CD4-positive, alpha-beta T cell treated with Interleukin-15 for 4 hours (primary cell): ENCODE measurements at places on chromosomes 2 and 18.
A peak's percentile ranks its signal among the peaks of the same experiment; 100 is the strongest.

- DNase-seq = no peak
Measured at GRCh38 chr2:135557530-135557929, 26.2 kb downstream of the R3HDM1 start.

GRCh38 chr2:105113616-105114291, 75.9 kb downstream of the MRPS9 start:
- DNase-seq = no peak

DNA sequence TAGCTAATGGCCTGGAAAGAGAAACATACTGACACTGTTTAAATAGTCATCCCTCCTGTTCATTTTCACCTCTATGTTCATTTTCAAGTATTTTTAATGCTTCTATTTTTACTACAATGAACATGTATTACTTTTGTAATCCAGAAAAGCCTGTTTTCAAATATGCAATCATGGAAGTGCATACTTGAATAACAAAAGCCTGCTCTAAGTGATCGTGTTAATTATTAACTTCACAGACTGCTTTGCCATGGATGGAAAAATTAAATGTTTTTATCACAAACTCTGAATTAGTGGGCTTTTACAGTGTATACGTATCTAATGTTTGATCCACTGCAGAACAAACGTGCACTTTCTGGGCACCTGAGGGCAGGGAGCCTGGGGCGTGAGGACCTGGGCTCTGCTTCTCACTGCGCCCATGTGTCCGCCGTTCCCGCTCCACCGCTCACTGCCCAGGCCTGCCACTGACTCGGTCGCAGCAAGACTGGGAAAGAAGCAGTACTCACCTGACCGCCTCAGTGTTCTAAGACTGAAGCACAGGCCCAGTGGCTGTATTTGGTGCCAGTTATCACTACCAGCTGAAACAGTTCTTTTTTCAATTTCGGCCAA, 80.6 kb downstream of the UXS1 start:
- DNase-seq = no peak

DNA sequence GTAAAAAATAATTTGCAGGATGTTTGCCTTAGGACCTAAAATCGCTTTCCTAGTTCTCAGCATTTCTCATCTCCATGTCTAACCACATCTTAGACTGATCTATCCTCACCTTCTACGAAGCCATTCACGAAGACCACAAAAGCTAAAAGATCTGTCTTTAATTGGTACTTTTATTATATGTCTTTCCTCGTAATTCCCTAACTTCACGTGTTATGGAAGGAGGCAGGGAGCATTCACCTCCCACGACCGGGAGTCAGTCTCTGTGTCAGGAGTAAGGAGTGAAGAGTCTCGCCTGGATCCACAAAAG, 1.6 kb downstream of the DLGAP1 start:
- no peak for DNase-seq

- DNase-seq = no peak
Measured at GRCh38 chr2:85011098-85011497, 40.1 kb downstream of the KCMF1 start.

GRCh38 chr2:191462370-191462769, 215.6 kb upstream of the NABP1 start:
- DNase-seq = no peak

GRCh38 chr2:96931966-96932365, 54.4 kb downstream of the FAM178B start:
- no peak for DNase-seq

DNA sequence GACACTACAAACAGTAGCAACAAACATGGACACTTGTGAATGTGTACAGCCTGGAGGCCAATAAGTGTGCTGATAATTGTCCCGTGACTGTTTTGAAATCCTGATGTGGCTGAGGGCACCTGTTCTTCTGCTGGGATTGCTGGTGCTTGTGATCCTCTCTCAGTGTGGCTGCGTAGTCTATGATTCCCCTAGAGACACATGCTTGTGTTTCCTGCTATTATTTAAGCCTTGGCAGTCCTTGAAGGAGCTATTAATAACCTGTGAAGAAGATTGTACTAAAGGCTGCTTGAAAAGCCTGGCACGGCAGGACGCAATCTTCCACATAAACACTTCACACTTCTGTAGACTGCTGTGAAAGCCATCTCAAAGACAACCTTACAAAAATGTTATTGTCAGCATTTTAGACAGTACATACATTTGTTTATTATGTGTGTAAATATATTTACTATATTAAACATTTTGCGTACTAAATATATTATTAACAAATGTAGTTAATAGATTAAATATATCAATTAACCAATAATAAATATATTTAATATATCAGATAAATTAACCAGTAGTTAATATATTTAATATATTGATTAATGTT, 71.4 kb downstream of the GALR1 start:
- no peak for DNase-seq

- no peak for DNase-seq
Measured at GRCh38 chr2:1911811-1912210, 167.5 kb upstream of the PXDN start.

- peak; percentile 25 for DNase-seq
Measured at GRCh38 chr2:196233805-196234475, 62.6 kb upstream of the STK17B start.

DNA sequence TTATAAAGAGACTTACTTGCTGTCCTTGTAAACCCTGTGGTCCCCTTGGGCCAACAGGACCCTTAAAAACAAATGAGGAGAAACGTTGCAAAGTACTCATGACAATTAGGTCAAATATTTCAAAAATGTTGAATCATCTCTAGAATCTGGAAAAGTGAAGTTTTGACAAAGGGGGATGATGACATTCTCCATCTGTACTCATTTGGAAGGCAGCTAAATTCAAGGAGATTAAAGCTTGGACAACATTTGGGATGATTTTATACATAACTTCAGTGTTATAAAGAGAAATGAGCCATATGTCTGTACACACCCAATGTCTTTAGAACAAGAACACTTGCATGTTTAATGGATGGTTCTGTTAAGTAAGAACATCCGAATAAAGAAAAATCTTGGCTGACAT, 92.9 kb downstream of the COL5A2 start:
- DNase-seq = no peak

GRCh38 chr2:23464905-23465537, 80.0 kb downstream of the KLHL29 start:
- DNase-seq = no peak

GRCh38 chr2:27152102-27152795, 3.4 kb downstream of the TCF23 start:
- DNase-seq = no peak

GRCh38 chr2:207603486-207603885, 21.7 kb downstream of the METTL21A start:
- no peak for DNase-seq

GRCh38 chr2:233252227-233252626, 754 bp downstream of the ATG16L1 start:
- no peak for DNase-seq

GRCh38 chr2:54669677-54670484, 53.6 kb upstream of the EML6 start:
- DNase-seq = no peak

GRCh38 chr2:202178346-202178958, 59.9 kb downstream of the SUMO1 start:
- DNase-seq = peak; percentile 67

DNA sequence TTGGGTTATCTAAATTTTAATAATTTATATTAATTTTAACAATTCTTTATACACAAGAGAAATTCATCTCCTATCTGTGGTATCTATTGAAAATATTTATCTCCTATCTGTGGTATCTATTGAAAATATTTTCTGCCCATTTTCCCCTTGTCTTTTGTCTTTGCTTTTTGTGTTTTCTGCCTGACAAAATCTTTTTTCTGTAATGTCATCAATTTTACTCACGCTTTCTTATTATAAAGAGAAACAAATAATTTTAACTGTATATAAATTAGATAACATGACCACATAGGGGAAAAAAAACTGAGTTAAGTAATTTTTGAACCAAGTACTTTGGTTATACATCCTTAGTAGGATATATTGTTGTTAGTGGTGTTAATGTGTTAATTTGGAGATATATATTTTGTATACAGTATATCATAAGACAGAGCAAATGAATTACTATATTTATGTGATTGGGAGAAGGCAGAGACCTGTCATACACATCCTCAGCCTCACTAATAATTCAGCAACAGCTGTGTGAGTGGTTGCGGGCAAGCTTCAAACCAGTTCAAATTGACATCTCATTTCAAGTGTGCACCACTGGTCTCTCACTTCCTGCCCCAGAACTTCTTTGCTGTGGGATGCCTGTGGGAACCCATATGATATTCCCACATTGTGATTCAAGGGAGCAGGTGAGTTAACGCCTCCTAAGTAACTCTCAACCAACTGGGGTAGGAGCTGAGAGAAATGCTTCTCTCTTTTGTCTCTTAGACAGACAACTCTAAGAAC, 292.4 kb downstream of the SP3 start:
- DNase-seq = no peak

- no peak for DNase-seq
Measured at GRCh38 chr2:187105218-187105617, 256.2 kb upstream of the ZSWIM2 start.

GRCh38 chr2:9167718-9168657, 38.6 kb upstream of the ASAP2 start:
- no peak for DNase-seq

- no peak for DNase-seq
Measured at GRCh38 chr2:55843994-55844345, 79.6 kb downstream of the EFEMP1 start.

DNA sequence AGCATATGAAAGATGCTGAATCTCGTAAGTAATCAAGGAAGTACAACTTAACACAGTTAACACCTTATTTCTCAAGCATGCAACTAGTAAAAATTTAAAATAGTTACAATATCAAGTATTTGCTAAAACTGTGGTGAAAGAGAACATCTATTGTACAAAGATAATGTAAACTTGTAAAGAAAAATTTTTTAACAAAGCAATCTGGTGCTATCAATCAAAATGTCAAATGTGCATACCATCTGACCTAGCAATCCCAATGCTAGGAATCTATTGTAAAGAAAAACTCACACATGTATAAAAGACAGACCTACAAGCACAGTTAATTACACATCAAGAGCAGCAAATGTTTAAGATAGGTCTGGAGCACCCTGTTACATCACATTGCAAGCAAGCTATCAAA, 90.1 kb downstream of the SLC66A3 start:
- DNase-seq = no peak

DNA sequence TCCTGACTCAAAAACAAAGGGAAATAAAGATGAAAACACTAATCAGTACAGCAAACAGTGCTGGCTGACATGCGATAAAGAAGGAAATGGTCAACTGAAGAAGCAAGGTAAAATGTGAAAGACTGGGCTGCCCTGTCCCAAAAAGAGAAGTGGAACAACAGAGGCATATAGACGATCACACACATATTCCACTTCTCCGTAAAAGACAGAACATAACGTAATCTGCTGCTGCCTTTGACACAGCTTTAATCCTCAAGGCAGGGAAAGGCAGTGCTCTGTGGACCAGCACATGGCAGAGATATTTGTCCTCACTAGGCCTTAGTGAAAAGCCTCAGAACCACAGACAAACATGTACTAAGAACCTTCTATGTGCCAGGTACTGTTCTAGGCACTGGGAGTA, 24.3 kb upstream of the REL start:
- DNase-seq = no peak

- DNase-seq = no peak
Measured at GRCh38 chr2:225558399-225559071, 159.0 kb downstream of the NYAP2 start.

GRCh38 chr2:159968279-159968900, 94.0 kb downstream of the PLA2R1 start:
- DNase-seq = no peak

DNA sequence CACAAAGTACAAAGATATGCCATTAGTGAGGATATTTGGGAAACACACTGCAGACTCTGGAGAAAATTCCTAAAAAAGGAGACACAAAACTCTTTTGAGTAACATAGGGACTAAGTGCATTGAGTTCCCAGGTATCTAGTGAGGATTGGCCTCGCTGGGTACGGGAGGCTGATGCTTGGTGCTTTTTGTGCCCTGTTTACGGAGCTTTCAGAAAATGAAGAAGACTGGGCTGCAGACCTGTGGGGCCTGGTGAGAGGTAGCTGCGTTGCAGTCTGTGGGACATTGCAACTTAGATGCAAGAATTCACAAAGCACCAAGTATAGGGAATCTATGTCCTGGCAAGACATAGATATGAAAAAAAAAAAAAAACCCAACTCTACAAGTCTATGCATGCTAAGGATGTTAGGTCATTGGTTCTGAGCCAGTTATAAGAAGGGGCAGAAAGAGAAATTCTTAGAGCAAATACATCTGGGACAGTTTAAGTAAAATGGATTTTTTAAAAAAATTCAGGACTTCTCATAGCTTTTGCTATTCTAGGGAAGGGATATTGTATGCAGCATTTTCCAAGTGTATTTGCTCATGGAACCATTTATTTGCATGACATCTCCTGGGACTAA, 156.0 kb downstream of the SLC4A3 start:
- no peak for DNase-seq

GRCh38 chr2:172970660-172971059, 105.0 kb upstream of the MAP3K20 start:
- DNase-seq = peak; percentile 21

- no peak for DNase-seq
Measured at GRCh38 chr18:11660691-11661090, 28.4 kb upstream of the GNAL start.

GRCh38 chr2:230203110-230203676, 16.6 kb downstream of the SP110 start:
- no peak for DNase-seq

- no peak for DNase-seq
Measured at GRCh38 chr2:27573452-27573851, 9.4 kb upstream of the ZNF512 start.

- DNase-seq = no peak
Measured at GRCh38 chr2:222698276-222698675, 26.8 kb downstream of the MOGAT1 start.
